ENCODE measurements at places on chromosomes 3 and 15. TPM values are rescaled to one million over a fixed set of nuclear protein-coding genes. Genes with fewer than 3 reads are reported as not detected.

CMSS1 gene
- total RNA-seq = 44.3 TPM

SI gene
- total RNA-seq = not detected

SLC33A1 gene
- total RNA-seq = 61.6 TPM

B3GALNT1 gene
- total RNA-seq = 25.1 TPM

SYNM gene
- 9.4 TPM for total RNA-seq

SUSD5 gene
- total RNA-seq = 0.93 TPM

DNA sequence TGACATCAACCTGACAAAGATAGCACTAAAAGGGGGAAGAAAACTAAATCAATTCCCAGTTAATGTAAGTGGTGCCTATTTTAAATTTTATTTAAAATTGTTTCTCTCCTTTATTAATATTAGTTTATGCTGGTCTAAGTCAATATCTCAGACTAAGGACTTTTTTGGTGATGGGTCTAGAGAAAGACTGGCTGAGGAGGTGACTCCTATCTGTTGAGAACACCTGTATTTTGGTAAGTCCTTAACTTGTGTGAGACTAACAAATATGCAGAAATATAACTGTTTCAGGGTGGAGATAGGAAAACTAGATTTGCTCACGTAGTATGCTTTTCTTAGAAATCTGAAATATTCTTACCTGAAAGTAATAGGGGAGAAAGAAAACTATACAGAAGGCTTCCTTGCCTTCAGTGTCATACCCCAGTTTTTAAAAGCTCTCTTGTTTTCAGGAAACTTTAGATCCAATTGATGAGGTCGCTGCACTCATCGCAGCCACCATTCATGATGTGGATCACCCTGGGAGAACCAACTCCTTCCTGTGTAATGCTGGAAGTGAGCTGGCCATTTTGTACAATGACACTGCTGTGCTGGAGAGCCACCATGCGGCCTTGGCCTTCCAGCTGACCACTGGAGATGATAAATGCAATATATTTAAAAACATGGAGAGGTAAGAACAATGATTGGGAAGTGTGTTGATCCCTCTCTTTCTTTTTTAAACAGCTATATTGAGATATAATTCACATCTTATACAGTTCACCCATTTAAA is 138.9 kb downstream of the PDE8A start:
- peaks cover 28% of the 10 kb centered on the region for H3K36me3 ChIP-seq
- H3K27ac ChIP-seq = no peak overlapping the region
- H3K4me3 ChIP-seq = no peak overlapping the region
- no peaks in the 10 kb centered on the region for H3K27me3 ChIP-seq

- no peaks in the 10 kb centered on the region for H3K27me3 ChIP-seq
- H3K4me1 ChIP-seq = no peaks in the 10 kb centered on the region
- no peak overlapping the region for H3K27ac ChIP-seq
- no peak overlapping the region for H3K4me3 ChIP-seq
- H3K36me3 ChIP-seq = no peaks in the 10 kb centered on the region
Measured at GRCh38 chr15:99681990-99682389, 51.2 kb downstream of the LYSMD4 start.

DNA sequence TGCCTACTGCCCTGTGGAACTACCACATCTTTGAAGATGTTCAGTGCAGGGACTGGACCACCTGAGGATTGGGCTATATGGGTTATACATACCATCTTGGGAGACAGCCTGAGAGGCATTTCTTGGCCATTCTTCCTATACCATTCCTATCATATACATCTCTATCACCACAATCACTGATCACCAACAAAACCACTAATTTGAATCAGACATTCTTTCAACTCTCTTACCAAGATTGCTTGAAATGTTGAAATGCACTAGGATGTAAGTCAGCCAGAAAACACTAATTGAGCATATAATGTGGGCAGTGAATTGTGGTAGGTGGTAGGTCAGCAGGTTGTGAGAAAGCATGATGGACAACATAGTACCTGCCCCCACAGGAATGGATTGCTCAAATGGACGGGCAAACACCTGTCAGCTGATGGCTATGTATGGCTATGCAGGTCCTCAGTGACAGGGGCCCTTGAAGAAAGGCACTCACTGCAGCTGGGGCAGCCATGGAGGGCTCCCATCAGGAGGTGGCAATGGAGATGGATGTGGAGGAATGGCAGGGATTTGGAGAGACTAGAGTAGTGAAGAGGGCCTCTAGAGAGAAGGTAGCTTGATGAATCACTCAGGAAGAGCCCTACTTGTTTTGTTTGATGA is 49.1 kb downstream of the AMOTL2 start:
- H3K27ac ChIP-seq = peak overlapping the region; percentile 34
- no peaks in the 10 kb centered on the region for H3K27me3 ChIP-seq
- H3K4me3 ChIP-seq = no peak overlapping the region

DNA sequence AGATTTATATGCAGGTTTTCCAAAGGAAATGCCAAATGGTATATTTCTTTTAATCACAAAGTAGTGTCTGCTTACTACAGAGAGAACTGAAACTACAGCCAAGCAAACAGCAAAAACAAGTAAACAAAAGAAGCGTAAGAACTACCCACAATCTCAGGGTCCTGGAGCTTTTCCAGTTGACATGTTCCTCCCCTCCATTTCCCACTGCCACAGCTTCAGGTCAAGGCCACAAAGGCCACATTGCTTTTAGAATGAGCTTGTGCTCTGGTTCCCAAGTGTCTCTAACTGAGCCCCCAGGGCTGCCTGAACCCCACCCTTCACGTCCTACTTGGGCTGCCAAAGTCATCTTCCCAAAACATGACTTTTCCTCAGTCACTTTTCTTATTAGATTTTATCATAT is 24.1 kb downstream of the CTDSPL start:
- no peak overlapping the region for H3K27ac ChIP-seq
- no peak overlapping the region for H3K4me3 ChIP-seq
- H3K36me3 ChIP-seq = no peaks in the 10 kb centered on the region
- H3K27me3 ChIP-seq = no peaks in the 10 kb centered on the region
- DNase-seq = no peak

- no peaks in the 10 kb centered on the region for H3K27me3 ChIP-seq
- no peak for DNase-seq
- no peaks in the 10 kb centered on the region for H3K4me1 ChIP-seq
Measured at GRCh38 chr15:48954538-48954937, 9.2 kb downstream of the SHC4 start.

- DNase-seq = no peak
- H3K4me3 ChIP-seq = no peak overlapping the region
- H3K27me3 ChIP-seq = no peaks in the 10 kb centered on the region
- H3K4me1 ChIP-seq = no peaks in the 10 kb centered on the region
- no peak overlapping the region for H3K27ac ChIP-seq
Measured at GRCh38 chr3:117696851-117697407, 987.4 kb downstream of the TUSC7 start.

DNA sequence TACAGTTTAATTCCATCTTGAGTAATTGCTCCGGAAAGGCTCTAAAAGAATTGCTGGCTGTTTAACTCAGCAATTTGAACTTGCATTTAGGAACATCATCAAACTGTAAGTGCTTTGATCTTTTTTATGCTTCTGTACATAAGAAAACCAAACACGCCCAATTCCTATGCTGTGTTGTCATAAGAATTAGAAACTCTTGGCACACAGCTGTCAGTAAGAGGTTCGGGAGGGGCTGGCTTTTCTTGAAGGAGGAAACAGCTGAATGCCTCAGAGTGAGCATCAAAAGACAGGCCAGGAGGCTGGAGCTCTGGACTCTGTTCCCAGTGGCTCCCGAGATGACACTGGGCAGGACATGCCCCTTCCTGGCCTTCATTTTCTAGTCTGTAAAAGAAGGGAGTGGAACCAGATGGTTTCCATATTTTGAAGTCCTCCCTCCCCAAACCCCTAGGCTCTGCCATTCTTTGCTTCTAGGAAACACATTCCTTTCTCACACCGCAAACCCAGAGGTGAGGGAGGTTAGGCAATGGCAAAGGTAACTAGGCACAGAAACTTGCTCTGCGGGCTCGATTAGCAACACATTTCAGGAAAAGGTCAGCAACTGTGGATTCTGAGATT is 73.7 kb upstream of the DLG1 start:
- no peaks in the 10 kb centered on the region for H3K27me3 ChIP-seq
- DNase-seq = peak; percentile 62
- no peaks in the 10 kb centered on the region for H3K36me3 ChIP-seq
- no peak overlapping the region for H3K27ac ChIP-seq

- no peak overlapping the region for H3K27ac ChIP-seq
- no peak for DNase-seq
- H3K4me1 ChIP-seq = peaks cover 29% of the 10 kb centered on the region
- H3K4me3 ChIP-seq = no peak overlapping the region
- peaks cover 12% of the 10 kb centered on the region for H3K36me3 ChIP-seq
Measured at GRCh38 chr15:75761446-75762356, 49.1 kb upstream of the CSPG4 start.

DNA sequence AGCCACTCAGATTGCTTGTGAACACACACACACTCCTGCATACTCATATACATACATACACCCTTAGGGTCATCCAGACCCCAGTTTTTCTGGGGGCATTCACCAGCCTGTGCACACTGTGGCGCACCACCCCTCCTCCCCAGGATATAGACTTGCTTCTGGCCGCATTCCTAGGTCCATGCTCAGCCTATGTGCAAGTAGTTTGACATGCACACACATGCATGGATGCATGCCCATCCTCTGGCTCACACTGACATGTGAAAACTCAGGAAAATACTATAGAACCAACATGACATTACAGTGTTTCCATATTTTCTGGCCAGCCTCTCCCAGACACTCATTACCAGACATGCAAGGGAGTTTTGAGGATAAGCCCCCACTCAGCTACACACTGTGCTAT is 79.3 kb upstream of the POLG start:
- no peak overlapping the region for H3K27ac ChIP-seq
- H3K27me3 ChIP-seq = peaks cover 100% of the 10 kb centered on the region
- H3K4me1 ChIP-seq = no peaks in the 10 kb centered on the region

DNA sequence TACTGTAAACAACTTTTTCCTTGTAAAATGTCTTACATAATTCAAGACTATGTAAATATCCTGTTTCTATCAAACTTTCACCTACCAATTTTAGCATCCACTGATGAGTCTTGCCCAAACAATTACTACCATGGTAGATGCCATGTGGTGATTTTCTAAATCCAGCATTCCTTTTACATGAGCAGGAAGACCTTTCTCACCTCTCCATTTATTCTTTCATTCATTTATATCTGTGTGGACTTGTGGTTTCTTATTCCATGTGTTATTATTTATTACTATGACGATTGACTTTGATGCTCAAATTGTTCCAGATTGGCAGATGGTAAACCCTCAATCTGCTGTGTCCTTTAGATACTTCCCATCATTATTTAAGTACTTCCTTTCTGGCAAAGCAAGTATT is 62.4 kb downstream of the IFT57 start:
- no peaks in the 10 kb centered on the region for H3K27me3 ChIP-seq
- peaks cover 14% of the 10 kb centered on the region for H3K4me1 ChIP-seq
- no peak for DNase-seq
- no peaks in the 10 kb centered on the region for H3K36me3 ChIP-seq
- H3K27ac ChIP-seq = peak overlapping the region; percentile 54

GRCh38 chr15:70054884-70055387 is 42.8 kb downstream of the TLE3 start:
- H3K4me1 ChIP-seq = no peaks in the 10 kb centered on the region
- H3K4me3 ChIP-seq = no peak overlapping the region
- H3K27me3 ChIP-seq = no peaks in the 10 kb centered on the region
- no peak overlapping the region for H3K27ac ChIP-seq

GRCh38 chr3:42032693-42033349 is 58.3 kb upstream of the TRAK1 start:
- H3K27ac ChIP-seq = no peak overlapping the region
- no peak overlapping the region for H3K4me3 ChIP-seq
- no peaks in the 10 kb centered on the region for H3K27me3 ChIP-seq

DNA sequence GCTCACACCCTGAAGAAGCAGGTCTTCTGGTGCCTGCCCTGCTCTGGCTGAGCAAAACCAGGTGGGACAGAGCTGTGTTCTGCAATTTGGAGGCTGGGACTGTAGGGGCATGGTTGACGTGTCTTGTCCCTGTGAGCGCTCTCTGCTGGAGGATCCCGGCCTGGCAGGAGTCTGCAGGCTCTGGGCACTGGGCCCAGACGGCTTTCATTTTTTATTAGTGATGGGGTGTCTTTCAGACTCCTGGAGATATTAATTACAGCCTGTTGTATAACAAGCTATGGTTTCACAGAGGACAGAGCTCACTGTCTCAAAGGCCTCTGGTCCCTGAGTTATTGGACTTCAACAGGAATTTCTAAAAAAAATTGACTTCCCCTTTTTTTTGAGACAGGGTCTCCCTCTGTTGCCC is 29.5 kb upstream of the ZNF710 start:
- H3K4me3 ChIP-seq = no peak overlapping the region
- no peak overlapping the region for H3K27ac ChIP-seq
- peak; percentile 82 for DNase-seq
- no peaks in the 10 kb centered on the region for H3K4me1 ChIP-seq
- no peaks in the 10 kb centered on the region for H3K36me3 ChIP-seq

- H3K27me3 ChIP-seq = no peaks in the 10 kb centered on the region
- no peaks in the 10 kb centered on the region for H3K36me3 ChIP-seq
- no peak overlapping the region for H3K4me3 ChIP-seq
- no peak for DNase-seq
- peaks cover 10% of the 10 kb centered on the region for H3K4me1 ChIP-seq
Measured at GRCh38 chr3:165439765-165440164, 243.6 kb upstream of the SLITRK3 start.

DNA sequence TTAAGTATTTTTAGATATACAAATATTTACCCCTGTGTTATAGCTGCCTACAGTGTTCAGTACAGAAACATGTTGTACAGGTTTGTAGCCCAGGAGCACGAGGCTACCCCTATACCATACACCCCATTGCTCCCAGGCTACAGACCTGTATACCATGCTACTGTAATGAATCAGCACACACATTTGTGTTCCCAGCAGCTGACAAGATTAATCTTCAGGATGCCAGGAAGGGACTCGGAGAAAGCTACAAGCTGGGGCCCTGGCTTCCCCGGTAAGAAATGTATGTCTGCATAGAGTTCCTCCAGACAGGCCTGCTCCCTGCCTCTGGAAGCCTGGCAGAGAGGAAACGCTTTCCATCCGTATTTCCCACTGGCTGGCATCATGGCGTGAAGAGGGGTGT is 136.5 kb downstream of the XXYLT1 start:
- no peak overlapping the region for H3K4me3 ChIP-seq
- no peaks in the 10 kb centered on the region for H3K36me3 ChIP-seq
- H3K27ac ChIP-seq = no peak overlapping the region
- H3K4me1 ChIP-seq = no peaks in the 10 kb centered on the region
- DNase-seq = no peak

DNA sequence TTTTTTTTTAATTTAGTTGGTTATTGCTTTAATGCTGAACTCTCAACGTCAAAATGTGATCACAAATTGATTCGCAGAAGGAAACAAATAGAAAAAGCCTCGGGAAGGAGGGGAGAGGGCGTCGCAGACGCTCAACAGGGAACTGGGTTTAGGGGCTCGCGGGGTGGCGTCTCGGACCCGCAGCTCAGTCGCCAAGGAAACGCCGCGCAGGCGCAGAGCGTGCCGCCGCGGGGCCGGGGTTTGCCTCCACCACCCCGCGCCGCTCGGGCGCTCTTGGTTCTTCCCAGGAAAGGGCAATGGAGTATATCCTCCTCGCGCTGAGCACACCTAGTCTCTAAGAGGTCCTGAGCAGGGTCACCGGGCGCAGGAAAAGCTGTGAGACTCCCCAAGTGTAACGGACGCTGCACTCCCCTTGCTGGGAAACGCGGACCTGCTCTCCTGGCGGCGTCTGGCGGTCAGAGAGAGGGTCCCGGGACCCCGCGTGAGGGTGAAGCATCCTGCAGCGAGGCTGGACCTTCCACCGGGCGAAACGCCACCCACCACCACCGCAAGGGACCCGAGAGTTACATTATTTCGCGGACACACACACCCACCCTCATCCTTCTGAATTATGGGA is 753 bp downstream of the PLCH1 start:
- peaks cover 25% of the 10 kb centered on the region for H3K36me3 ChIP-seq
- H3K4me1 ChIP-seq = peaks cover 63% of the 10 kb centered on the region
- no peaks in the 10 kb centered on the region for H3K27me3 ChIP-seq
- peak; percentile 88 for DNase-seq
- peak overlapping the region; percentile 74 for H3K27ac ChIP-seq
- peak overlapping the region; percentile 84 for H3K4me3 ChIP-seq

All from Calu3 (cell line).